ENCODE measurements at places on chromosomes 3 and 15. TPM values are rescaled to one million over a fixed set of nuclear protein-coding genes. Genes with fewer than 3 reads are reported as not detected.

P2RY12 gene
- not detected for total RNA-seq

PCSK6 gene
- 0.27 TPM for total RNA-seq

MED12L gene
- total RNA-seq = 0.19 TPM

GRAMD2A gene
- under 0.01 TPM for total RNA-seq

MKRN3 gene
- not detected for total RNA-seq

FOXB1 gene
- not detected for total RNA-seq

MCF2L2 gene
- total RNA-seq = 0.38 TPM

RTP3 gene
- not detected for total RNA-seq

PPP4R2 gene
- total RNA-seq = 66.3 TPM

ZNF609 gene
- 27.8 TPM for total RNA-seq

NANOGP8 gene
- not detected for total RNA-seq

SLC25A26 gene
- 19.5 TPM for total RNA-seq

ISL2 gene
- total RNA-seq = 0.47 TPM

UBAP1L gene
- 0.90 TPM for total RNA-seq

SCN5A gene
- 3.7 TPM for total RNA-seq

GPR15 gene
- not detected for total RNA-seq

GRK7 gene
- under 0.01 TPM for total RNA-seq

TICRR gene
- 2.6 TPM for total RNA-seq

CCDC39 gene
- total RNA-seq = not detected

SLC22A13 gene
- total RNA-seq = 0.09 TPM

ALG3 gene
- 24.6 TPM for total RNA-seq

CCR2 gene
- not detected for total RNA-seq

MUC20 gene
- 0.09 TPM for total RNA-seq

CELF6 gene
- total RNA-seq = not detected

SENP8 gene
- total RNA-seq = 1.1 TPM

HAUS2 gene
- 27.2 TPM for total RNA-seq

CAMKV gene
- 0.18 TPM for total RNA-seq

STRIT1 gene
- not detected for total RNA-seq

FEZF2 gene
- not detected for total RNA-seq

TMIE gene
- total RNA-seq = 0.19 TPM

IL16 gene
- 0.19 TPM for total RNA-seq

RETNLB gene
- total RNA-seq = not detected

FMN1 gene
- 0.56 TPM for total RNA-seq

CNTN3 gene
- 0.38 TPM for total RNA-seq

LRRC31 gene
- not detected for total RNA-seq

PLA2G4D gene
- not detected for total RNA-seq

DPPA4 gene
- total RNA-seq = not detected

CLDN16 gene
- total RNA-seq = under 0.01 TPM

GOLGA8T gene
- total RNA-seq = not detected

MYZAP gene
- 4.2 TPM for total RNA-seq

HRG gene
- total RNA-seq = not detected

NEO1 gene
- 0.09 TPM for total RNA-seq

SCN11A gene
- 0.09 TPM for total RNA-seq

ACP3 gene
- not detected for total RNA-seq

IQCH gene
- 1.2 TPM for total RNA-seq

LZTFL1 gene
- total RNA-seq = 5.4 TPM

GTF2E1 gene
- total RNA-seq = 21.7 TPM

SEMA7A gene
- 2.0 TPM for total RNA-seq

Data from endothelial cell of coronary artery (primary cell).